ENCODE measurements at places on chromosomes 16 and 17.

DNA sequence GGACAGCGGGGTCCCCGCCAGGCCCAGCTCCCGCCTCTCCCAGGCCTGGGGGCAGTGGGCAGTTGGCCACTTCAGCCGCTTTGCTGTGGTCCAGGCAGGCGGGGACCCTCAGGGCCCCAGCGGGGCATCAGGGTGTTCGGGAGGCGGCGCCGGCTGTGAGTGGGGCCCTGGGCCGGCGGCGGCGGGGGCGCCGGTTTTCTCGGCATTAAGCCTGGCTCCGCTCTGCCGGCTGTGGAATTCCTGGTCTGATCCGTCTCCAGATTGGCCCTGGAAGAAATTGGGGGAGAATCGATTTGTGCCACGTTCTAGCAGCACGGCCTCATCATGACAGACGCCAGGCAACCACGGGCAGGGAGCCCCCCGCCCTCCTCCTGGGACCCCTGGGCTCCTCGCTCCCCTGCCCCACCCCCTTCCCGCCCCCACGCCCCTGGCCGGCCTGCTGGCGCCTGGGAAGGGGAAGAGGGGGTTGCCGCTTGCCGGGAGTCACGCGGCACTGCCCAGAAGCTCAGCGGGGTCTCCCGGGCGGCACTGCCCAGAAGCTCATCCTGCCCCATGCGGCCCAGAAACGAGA lies 28.6 kb upstream of the SSTR5 start:
- DNase-seq: no peak

GRCh38 chr17:27466376-27466742 lies 10.1 kb downstream of the KSR1 start:
- DNase-seq: no peak

GRCh38 chr17:1267471-1267943 lies 2.7 kb upstream of the BHLHA9 start:
- DNase-seq: no peak

GRCh38 chr17:50267074-50267841 lies 7.0 kb upstream of the TMEM92 start:
- no peak for DNase-seq

DNA sequence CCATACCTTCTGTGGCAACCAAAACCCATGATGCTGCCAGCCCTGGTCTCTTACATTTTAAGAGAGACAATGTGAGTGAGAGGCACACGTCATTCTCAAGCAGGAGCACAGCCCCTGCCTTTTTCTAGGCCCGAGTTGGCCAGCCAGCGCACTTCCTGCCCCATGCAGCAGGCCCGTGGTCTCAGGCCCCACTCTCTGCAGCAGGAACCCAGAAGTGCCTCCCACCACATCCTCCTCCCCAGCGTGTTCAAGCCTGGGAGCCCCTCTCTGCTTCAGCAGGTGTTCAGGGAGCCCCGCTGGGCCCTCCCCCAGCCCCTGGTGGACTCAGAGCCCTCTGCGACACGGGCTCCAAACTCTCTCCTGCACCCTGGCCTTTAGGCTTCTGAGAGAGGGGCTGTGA lies 30.5 kb downstream of the ITGAE start:
- DNase-seq: no peak

DNA sequence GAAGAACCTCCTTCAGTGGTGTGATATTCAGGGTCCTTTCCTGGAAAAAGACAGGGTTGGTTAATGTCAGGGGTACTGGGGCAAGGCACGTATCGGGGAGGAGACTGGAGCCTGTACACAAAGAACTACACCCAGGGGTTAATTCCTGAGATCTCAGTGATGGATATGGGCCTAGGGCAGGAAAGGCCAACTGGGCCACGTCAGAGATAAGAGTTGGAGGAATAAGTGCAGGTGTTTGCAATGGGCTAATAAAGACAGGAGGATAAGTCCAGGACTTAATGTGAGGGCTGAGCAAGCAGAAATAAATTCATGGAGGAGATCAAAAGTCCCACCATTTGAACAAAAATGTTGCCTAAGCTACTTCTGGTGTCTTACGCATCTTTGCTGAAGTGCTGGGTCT lies 10.4 kb upstream of the HERPUD1 start:
- no peak for DNase-seq

- DNase-seq: no peak
These were observed 122.6 kb upstream of the FOXF1 start for GRCh38 chr16:86387468-86388440.
